ENCODE measurements at places on chromosomes 1 and 21.

DNA sequence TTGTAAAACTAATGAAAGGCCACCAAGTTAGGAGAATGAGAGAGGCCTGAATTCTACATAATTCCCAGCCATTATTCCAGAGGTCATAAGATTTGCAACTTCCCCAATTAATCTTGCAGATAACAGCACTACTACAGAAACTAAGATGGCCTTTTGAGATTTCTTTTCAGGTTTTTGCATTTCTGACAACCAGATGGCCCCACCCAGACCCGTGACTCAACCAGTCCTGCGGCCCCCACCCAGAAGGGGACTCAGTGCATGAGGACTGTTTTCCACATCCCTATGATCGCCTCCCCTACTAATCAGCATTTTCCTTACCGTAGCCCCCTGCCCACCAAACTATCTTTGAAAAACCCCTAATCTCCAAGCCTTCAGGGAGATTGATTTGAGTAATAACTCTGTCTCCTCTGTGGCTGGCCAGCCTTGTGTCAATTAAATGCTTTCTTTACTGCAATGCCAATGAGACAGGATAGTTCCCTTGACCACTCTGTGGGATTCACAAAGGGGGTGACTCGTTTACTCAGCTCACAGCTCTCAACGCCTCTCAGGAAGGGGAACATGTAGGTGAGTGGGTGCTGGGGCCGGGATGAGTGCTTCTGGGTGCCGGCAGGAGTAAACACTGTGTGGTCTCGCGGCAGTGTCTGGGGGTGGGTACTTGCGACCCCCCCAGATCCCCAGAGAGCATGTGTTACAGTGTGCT, 10.5 kb upstream of the CNIH3 start:
- DNase-seq: no peak

- DNase-seq: no peak
Measured at GRCh38 chr1:174953285-174954072, 46.3 kb upstream of the CACYBP start.

GRCh38 chr1:114286179-114286578, 132.5 kb upstream of the SYT6 start:
- no peak for DNase-seq

DNA sequence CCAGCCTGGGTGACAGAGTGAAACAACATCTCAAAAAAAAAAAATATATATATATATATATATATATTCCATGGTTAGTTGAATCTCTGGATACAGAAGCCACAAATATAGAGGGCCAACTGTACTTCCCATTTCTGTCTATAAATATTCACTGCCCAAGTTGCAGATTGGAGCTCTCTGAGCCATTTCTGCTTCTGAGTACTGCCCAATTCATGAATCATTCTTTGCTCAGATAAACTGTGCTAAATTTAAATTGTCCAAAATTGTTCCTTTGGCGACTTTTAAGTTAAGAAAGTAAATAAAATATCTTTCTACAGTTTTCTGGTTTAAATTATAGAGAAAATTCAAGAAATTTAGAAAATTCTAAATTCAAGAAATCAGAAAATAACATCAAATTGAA, 23.2 kb upstream of the C1orf146 start:
- DNase-seq: no peak

- no peak for DNase-seq
Measured at GRCh38 chr1:119136401-119136800, 4.1 kb downstream of the WARS2 start.
